NCI-H1694 treated with DMSO at 0.1 percent for 48 hours (cell line): ENCODE measurements at places on chromosomes 11 and 22.

GRCh38 chr11:45654231-45655011 is 11.0 kb downstream of the CHST1 start:
- DNase-seq: no peak

GRCh38 chr11:109439684-109440083 is 17.7 kb downstream of the C11orf87 start:
- DNase-seq: no peak

GRCh38 chr11:61603667-61604066 is 22.8 kb upstream of the SYT7 start:
- no peak for DNase-seq

GRCh38 chr22:46057246-46058090 is 80.5 kb upstream of the WNT7B start:
- peak; percentile 57 for DNase-seq

GRCh38 chr11:72788241-72788640 is 5.6 kb downstream of the STARD10 start:
- DNase-seq: no peak

DNA sequence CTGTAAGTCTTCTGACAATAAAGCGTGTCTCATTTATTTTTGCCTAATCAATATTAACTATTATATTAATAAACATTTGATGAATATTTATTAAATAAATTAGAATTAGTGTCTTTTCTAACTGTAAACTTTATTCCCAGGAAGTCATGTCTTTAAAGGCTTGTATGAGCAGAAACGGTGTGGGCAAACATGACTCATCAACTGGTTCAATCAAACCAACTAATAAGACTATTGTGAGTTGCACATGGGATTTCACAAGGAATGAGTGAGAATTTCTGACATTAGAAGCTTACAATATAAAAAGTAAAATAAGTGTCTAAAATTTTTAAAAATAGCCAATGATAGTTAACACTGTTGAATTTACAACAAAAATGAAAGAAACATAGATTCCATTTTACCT is 259.2 kb upstream of the CTSC start:
- no peak for DNase-seq

DNA sequence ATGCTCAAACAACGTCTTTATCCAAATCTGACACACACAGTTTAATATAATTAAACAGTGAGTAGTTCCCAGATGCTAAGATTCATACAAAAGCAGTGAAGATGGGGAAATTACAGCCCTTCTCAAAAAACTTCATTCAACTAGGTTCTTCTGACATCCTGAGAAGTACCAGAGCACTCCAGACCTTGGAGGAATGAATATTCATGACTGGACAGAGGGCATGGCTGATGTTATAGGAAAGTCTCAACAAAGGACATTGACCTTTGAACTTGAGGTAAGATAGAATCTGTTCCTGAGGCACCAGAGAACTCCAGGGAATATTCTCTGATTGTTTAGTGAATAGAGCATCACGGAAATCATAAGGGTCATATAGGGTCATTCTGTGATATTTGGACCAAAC is 106.4 kb upstream of the SLC5A12 start:
- no peak for DNase-seq

- DNase-seq: peak; percentile 6
Measured at GRCh38 chr22:43151251-43152002, at the start of gene TSPO. Gene TSPO (plus strand): TSS chr22:43151559. CDS start chr22:43159239, 7,680 bp downstream.

DNA sequence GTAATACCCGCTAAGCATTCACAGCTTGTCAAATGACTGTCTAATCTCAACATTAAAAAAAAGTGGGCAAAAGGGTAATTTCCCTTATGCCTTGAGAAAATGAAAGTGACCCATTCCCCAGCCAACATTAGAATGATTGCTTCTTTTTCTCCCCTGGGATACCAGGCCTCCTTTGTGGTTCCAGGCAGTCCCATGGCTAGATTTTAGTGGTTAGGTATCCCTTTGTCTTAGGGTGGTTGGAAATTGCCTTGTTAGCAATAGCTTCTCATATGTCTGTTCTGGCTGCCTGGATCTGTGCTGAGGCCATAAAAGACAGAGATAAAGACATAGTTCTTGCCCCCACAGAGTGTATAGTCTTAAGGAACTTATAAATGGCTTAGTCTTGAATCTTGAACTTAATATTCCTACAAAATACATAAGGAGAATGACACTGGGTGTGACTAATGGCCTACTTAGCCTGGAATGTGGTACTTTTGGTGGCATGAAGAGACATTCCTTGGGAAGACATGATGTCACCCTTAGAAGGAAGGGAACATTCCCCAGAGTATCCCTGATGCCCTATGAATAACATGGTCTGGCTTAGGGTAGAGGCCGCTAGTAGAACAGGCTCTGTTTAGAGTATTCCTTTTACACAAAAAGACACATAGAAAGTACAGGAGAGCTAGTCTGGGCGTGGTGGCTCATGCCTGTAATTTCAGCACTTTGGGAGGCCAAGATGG is 90.3 kb downstream of the ZBTB16 start:
- DNase-seq: no peak
